Activated naive CD4-positive, alpha-beta T cell treated with Interleukin-2 at 50 U/mL for 16 hours (primary cell): ENCODE measurements at places on chromosomes 13 and 19.

DNA sequence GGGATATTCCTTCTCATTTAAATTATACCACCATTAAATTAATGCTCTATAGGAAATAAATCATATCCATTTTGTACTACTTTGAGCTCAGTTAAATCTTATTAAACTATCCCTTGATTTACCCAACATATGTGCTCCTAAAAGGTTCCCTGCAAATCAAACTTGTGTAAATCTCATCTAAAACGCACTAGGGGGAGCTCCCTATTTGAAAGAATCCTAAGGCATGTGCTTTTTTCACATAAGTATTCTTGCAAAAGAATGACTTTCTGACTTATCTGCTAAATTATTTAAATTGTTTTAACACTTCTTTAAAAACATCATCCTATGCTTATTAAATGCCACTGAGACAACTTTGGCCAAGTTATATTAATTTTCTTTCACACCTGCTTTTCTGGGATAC lies 7.9 kb downstream of the INTS6 start:
- DNase-seq, result no peak

- no peak for DNase-seq
Measured at GRCh38 chr19:5472286-5472685, 17.1 kb downstream of the ZNRF4 start.

- DNase-seq, result no peak
Measured at GRCh38 chr13:89726690-89727435, 1620.6 kb upstream of the MIR17HG start.

DNA sequence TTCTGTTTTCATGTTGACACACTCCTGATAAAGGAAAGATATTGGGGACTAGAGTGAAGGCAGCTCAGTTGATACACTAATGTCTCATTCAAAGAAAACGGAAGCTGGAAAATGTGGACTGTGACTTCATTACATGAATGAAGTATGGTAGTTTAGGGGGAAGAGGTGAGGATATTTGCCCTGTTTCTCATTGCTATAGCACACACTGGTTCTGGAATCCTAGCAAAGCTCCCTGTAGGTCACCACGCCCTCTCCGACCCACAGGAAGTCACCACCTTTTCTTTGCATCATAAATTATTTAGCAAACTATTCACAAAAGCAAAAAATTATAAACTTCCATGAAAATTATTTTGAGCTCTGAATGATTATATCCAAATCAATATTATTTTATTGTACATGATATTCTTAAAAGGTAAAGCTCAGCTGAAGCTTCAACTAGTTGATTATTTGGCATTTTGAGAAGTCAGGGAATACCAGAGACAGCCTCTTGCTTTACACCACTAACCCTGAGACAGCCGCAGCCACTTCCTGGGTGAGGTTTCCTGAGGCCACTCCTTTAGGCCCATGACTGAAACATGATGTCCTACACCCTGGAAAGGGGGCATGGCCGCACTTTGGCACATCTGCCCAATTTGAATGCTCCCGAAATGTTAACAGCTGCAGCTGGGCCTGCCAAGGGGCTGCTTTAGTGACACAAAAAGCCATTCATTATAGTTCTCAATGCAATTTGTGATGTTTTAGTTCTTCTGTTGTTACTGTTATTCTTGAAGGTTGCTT lies 50.0 kb upstream of the WDFY2 start:
- DNase-seq, result peak; percentile 25

GRCh38 chr13:41352935-41353840 lies 42.1 kb downstream of the NAA16 start:
- peak; percentile 40 for DNase-seq

DNA sequence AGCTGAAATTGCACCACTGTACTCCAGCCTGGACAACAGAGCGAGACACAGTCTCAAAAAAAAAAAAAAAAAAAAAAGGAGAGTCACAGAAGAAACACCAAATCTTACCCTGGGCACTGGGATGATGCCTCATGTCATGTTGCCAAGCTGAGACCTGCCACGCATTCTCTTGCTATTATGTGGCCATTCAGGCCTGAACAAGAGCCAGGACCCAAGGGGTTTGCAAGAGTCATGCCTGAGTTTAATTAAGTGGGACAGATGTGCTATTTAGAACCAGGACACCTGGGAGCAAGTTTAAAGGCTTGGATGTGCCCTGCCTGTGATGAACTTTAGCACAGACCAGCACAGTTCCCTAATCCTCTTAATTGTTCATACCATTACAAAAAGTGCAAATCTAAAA lies 9.8 kb downstream of the PNMA8A start:
- DNase-seq, result no peak

- DNase-seq, result no peak
Measured at GRCh38 chr13:41763782-41764181, 197.1 kb downstream of the VWA8 start.
